ENCODE measurements at places on chromosomes 6 and 20. TPM values are rescaled to one million over a fixed set of nuclear protein-coding genes. Genes with fewer than 3 reads are reported as not detected.

Gene E2F3
- 6.6 TPM for polyA plus RNA-seq

GRCh38 chr6:8085053-8085511 is 17.3 kb downstream of the EEF1E1 start:
- DNase-seq: peak; percentile 94

Gene REM1
- 0.48 TPM for polyA plus RNA-seq

- DNase-seq: no peak
Observed at GRCh38 chr6:146420255-146420654, 123.4 kb upstream of the RAB32 start.

Gene AVP
- polyA plus RNA-seq: not detected

GRCh38 chr20:63835021-63835858 is 4.2 kb upstream of the ZBTB46 start:
- DNase-seq: peak; percentile 90

DNA sequence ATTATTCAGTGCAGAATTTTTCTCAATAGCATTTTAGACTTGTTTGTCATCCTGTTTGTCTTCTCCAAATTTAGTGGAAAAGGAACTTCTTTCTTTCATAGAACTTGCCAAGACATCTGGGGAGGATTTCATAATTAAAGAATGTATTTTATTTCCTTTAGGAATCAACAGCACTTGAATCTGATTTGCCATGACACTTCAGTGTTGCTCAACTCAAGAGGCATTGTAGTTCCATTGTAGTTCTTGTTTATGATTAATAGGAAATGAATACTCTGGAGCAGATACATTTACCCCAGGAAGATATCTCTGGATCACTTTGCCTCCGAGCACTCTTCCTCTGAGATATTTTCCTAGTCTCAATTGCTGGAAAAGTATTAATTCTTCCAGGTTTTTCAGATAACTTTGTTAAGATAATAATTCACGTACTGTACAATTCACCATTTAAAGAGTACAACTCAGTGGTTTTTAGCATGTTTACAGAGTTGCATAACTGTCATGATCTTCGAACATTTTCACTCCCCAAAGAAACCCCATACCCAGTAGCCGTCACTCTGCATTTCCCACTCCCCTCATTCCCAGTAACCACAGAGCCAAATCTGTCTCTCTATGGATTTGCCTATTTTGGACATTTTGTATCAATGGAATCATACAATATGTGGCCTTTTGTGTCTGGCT is 29.7 kb downstream of the AKAP12 start:
- DNase-seq: no peak

DNA sequence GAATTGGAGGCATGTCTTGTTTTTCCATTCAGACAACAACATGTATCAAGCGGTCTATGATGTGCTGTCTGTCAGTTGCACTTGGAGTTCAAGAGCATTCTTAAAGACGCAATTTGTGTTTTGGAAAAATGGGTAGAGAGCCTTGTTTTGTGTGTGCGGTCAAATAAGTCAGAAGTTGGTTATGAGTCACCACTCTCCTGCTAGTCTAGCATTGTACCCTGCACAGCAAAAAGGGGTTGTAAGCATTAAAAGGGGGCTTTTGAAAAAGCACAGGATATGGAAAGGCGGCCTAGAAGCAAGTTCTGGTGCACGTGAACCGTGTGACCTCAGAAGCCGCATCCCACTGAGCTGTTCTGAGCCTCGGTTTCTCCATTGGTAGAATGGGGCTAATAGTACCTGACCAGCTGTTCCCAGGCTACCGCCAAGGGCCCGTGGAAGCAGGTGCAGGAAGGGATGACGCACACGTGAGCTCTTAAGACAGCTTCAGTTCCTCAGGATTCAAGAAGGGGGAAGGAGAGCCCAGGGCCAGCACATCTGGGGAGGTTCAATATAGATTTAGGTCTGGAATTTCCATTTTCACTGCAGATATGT is 61.6 kb upstream of the SNX9 start:
- DNase-seq: no peak

Gene HCRTR2
- polyA plus RNA-seq: not detected

Gene CCN2
- polyA plus RNA-seq: 80.5 TPM

- DNase-seq: no peak
Observed at GRCh38 chr6:129269076-129269475, 386.1 kb downstream of the LAMA2 start.

Gene LAMA2
- 18.4 TPM for polyA plus RNA-seq

GRCh38 chr6:130120731-130121130 is 102.0 kb downstream of the SAMD3 start:
- no peak for DNase-seq

DNA sequence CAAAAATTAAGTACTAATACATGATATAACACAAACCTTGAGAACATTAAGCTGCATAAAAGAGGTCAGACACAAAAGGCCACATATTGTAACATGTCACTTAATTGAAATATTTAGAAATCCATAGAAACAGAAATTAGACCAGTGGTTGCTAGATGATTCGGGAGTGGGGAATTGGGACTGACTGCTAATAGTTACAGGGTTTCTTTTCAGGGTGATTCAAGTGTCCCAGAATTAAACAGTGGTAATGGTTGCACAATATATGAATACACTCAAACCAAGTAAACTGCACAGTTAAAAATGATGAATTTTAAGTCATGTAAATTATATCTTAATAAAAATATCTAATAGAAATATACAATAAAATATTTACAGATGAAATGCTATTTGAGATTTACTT is 174.5 kb downstream of the WDR27 start:
- no peak for DNase-seq

Gene SLC32A1
- 0.24 TPM for polyA plus RNA-seq

Gene OR2J3
- polyA plus RNA-seq: not detected

DNA sequence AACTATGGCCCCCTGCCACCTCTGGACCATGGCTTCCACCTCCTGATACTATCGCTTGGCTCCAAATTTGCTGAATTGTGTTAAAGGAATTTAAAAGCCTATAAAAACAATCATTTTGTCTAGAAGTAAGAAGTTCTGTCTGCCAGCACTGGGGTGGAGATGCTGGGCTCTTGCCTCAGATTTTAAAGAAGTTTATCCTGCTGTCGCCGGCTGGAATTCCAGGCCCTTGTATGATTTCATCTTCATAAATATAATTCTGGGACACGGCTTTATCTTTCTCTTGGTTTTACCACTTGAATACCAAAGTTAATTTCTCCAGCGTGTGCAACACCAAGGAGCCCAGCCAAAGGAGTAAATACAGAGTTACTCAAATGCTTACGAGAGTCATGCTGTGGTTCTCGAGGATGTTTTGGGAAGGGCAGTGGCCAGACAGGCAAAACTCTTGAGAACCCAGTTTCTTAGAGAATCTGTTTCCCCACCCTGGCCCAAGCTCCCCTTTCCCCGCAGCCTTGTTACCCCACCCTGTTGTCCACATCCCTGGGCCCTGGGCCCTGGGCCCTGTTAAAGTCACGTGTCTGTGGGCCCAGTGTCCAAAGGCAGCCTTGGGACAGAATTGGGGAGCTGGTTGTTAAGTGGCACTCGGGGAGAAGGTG is 31.9 kb downstream of the C6orf89 start:
- no peak for DNase-seq

- peak; percentile 78 for DNase-seq
Observed at GRCh38 chr6:160534050-160534696, 129.9 kb downstream of the LPA start.

GRCh38 chr6:120938164-120938875 is 396.0 kb downstream of the TBC1D32 start:
- no peak for DNase-seq

DNA sequence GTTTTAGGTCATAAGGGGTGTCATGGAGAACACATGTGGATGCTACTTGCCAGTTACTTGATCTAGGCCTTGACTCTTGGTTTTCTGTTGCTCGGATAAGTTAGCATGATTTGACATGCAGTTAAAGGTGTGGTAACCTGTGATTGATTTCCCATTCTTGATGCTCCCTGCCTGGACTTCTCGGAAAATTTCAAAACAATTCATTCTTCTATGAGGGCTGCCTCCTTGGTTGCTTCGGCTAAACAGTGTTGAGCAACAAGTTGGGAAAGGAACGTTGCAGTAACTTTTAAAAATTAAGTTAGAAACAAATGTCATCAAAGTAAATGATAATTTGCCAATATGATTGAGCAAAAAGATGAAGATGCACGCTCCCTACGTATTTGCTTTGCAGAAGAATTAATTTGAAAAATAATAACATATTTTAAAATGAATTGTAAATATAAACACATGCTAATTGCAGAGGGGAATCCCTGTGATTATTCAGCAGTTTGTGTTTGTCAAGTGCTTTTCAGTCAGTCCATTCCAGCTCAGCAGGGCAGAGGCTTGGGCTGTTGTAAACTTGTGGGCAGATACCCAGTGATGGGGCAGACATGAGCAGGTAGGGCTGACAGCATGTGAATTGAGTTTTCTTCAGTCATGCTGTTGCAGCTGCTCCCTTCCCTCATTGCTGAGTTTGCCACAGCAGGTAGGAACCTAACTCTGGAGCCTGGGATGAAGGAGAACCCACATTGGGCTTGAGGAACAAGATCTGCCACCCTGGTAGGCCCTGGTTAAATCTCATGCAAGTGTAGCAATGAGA is 110.2 kb downstream of the ESR1 start:
- DNase-seq: no peak

- peak; percentile 84 for DNase-seq
Observed at GRCh38 chr6:33298773-33299236, at the start of gene RGL2. Gene RGL2, minus strand, starts transcription at chr6:33298942. Its CDS starts 332 bp downstream, at chr6:33298610.

GRCh38 chr6:44921798-44922197 is 406.3 kb upstream of the RUNX2 start:
- DNase-seq: no peak

Gene EPPIN
- polyA plus RNA-seq: not detected

DNA sequence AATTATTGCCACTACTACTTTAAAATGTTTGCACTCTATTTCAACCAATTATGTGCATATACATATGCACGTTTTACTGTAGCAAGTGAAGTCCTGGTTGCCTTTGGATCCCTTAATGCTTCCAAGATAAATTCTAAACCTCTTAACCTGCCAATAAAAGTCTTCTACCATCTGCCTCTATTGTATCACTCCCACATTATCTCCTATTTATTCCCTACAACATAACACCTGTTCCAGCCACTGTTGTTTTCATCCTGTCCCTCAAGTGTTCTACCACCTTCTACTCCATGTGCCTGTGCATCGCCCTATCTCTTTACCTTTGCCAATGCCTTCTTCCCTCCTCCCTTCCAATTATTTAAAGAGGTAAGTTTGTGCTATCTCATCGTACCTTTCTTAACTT is 499.0 kb upstream of the RNF217 start:
- DNase-seq: no peak

Gene PLTP
- polyA plus RNA-seq: 366 TPM

DNA sequence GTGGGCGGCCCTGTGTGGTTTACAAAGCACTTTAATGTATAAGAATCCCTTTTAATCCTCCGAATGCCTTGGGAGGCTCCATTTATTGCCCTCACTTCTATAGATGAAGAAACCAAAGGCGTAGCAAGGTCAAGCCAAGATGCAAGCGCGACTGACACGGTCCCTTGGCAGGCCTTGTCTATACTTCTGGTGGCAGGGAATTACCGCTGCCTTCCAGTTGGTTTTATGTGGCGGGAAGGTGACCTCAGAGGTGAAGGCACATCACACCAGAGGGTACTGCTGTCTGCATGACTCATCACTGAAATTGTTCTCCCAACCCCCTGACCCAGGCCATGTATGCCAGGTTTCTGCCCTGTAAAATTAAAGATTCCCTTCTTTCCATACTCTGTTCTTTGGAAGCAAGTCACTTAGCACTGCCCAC is 36.1 kb upstream of the NAA20 start:
- peak; percentile 39 for DNase-seq

- no peak for DNase-seq
Observed at GRCh38 chr20:63441136-63442099, 31.0 kb downstream of the KCNQ2 start.

DNA sequence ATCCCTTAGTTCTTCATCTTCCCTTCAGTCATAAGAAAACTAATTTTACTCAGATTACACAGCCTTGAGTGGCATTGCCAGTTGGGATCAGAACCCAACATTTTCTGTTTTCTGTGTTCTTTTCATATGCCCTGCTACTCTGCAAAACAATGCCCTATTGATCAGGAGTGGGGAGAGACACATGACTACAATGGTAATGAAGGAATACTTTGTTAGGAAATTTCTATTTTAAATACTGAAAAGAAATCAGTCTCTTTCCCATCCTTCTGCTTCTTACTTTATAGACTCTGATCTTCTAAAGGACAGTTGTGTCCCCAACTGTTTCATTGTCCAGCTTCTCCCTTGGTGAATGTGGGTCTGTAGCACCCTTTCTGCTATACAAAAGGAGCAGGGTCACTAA is 5.5 kb upstream of the PKIB start:
- DNase-seq: no peak

DNA sequence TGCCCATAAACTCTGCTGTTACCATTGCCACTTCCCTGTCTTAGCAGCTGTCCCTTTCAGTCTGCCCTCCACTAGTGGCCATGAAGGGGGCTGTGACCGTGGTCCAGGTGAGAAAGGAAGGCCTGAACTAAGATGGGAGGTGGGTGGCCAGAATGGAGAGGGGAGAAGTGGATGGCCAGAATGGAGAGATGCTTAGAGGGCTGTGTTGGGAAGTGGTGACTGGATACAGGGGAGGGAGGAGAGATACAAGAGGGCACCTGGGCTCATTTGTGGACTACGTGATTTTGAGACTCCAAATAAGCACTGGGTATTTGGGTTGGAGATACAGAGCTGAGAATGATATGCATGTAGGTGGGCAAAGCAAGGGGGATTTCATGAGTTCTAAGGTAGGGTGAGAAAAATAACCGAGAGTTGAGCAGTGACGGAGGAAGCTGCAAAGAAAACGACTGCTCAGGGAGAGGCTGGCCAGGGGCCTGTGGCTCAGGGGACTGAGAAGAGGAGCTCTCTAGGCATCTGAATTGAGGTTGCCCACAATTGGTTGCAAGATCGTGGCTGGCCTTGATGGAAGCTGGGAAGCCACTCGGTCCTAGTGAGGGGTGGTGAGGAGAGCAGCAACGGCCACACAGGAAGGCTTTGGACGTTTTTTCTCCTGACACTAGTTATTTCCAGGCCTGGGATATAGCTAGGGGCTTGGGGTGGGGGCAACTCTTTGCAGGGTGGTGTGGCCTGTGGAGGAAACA is 36.9 kb downstream of the PANK2 start:
- no peak for DNase-seq

DNA sequence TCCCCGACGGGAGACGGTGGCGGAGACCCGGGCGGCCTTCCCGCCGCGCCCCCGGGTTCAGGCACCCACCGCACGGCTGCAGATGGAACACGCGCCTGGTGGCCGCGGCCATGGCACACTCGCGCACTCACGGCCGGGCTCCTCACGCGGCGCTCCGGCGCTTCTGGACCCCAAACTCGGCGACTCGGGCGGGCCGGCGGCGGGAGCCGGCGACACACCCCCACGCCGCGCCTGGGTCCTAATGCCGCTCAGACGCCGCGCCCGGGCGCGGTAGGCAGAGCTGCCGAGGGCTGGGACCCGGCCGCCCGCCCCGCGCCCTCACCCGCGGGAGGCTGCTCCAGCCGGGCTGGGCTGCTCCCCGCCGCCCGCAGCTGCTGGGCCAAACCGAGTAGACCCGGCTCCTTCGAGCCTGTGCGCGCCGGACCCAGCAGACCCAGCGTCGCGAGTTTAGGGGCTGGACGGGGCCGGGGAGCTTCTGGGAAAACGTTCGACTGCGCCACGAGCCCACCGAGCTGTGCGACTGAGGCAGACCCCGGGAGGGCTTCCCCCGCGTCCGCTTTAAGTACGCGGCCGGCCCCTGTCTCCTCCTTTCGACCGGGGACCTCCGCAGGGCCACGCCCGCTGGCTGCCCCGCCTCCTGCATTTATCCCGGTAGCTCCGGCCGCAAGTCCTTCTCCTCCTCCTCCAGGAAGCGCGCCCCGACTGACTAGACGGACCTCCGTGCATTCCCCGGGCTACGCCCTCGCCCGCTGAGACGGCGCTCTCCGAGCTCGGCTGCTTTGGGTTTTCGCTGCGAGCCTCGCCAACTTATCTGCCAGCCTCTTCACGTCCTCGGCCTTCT is at the start of gene SLC4A11:
Gene SLC4A11, minus strand, starts transcription at position 165 of the 841 bp plus-strand sequence. Its CDS starts 53 bp downstream, at position 112.
- DNase-seq: peak; percentile 72

- peak; percentile 75 for DNase-seq
Observed at GRCh38 chr6:113433335-113433991, 423.7 kb upstream of the MARCKS start.

Data from adrenal gland (tissue), 19 donors.